ENCODE measurements at places on chromosomes 4 and X. TPM values are rescaled to one million over a fixed set of nuclear protein-coding genes. Genes with fewer than 3 reads are reported as not detected.

DNA sequence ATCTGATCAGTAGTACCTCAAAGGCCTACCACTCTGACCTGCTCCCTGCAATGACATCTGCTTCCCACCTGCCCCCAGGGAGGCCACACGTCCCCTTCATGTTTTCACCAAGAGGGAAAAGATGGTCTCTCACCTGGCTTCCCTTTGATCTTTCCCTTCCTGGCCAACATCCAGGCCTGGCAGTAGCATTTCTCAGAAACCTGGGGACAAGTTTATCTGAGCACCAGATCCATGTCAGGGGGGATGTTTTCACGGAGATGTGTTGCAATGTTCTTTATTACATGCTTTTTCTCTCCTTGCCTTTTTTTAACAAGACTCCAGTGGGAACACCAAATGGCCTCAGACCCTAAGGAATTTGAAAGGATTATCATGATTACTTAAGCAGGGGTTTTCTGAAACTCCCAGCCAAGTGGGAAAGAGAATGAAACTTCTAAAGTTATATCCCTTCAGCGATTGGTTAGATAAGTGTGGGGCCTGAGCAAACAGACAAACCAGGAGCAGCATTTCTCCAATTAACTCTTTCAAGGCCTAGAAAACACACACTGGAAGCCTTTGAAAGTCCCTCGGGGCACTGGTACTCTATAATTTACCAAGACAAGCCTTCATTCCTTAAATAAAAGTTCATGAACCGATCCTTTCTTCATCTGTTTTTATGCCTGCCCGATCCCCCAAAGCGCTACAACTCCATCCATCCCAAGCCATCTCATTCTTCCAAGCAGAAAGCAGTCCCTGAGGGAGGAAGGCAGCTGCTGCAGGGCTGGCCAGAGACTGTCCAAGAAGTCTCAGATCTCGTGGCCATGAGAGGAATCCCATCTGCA lies 94.1 kb downstream of the BCOR start:
- DNase-seq = no peak

The LPAR4 gene
- total RNA-seq = 1.6 TPM

DNA sequence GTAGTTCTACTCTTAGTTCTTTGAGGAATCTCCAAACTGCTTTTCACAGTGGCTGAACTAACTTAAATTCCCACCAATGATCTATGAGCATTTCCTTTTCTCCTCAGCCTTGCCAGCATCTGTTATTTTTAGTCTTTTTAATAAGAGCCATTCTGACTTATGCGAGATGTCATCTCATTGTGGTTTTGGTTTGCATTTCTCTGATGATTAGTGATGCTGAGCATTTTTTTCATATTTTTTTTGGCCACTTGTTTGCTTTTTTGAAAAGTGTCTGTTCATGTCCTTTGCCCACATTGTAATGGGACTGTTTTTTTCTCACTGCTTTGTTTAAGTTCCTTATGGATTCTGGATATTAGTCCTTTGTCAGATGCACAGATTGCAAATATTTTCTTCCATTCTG lies 21.5 kb upstream of the PHKA1 start:
- DNase-seq = no peak

- no peak for DNase-seq
Measured at GRCh38 chrX:153671589-153672530, 1.8 kb downstream of the PNCK start.

DNA sequence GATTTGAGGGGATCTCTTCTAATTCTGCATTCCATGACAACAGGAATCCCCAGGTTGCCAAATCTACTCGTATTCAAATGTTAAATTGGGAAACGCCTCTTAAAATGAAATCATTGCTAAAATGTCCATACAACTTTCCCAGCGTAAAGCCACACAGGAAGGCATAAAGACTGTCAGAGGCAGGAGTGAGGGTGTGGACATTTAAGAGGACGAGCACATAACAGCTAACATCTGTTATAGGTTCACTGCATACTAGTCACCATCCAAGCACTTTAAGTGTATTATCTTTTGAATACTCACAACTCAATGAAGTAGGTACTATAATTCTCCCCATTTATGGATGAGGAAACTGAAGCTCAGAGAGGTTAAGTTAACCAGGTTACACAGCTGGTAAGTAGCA lies 35.6 kb downstream of the ATG4A start:
- no peak for DNase-seq

- DNase-seq = no peak
Measured at GRCh38 chrX:13932416-13932815, 97.3 kb downstream of the GEMIN8 start.

- DNase-seq = no peak
Measured at GRCh38 chr4:69750346-69750745, 10.1 kb downstream of the SULT1B1 start.

The GPC4 gene
- total RNA-seq = 6.6 TPM

GRCh38 chrX:100647095-100647494 lies 3.1 kb downstream of the SRPX2 start:
- no peak for DNase-seq
